BJ (cell line): ENCODE measurements at places on chromosomes 1 and 21. TPM values are rescaled to one million over a fixed set of nuclear protein-coding genes. Genes with fewer than 3 reads are reported as not detected.

DNA sequence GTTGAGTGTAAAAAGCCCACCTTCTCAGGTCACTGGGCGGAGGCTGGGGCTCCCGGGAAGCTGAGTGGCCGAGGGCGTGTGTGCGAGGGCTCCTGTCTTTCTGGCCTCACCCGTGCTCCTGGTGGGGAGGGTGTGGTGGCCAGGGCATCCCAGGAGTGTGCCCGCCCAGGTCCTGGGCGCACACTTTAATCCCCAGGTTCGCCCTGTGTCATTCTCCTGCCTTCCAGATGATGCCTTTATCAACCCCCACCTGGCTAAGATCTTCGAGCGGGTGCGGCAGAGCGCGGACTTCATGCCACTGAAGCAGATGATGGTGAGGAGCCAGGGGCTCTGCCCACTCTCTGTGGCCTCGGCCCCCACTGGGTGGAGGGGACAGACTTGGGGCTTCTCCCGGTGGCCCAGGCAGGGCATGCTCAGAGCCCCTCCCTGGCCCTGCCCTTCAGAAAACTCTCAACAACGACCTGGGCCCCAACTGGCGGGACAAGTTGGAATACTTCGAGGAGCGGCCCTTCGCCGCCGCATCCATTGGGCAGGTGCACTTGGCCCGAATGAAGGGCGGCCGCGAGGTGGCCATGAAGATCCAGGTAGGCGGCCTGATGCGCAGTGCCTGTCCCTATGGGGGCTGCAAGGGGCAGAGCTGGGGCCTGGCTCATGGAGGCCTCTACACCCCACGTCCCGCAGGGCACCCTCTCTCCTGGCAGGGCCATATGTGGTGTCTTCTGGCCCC, 42.5 kb downstream of the COQ8A start:
- DNase-seq = no peak

Gene SPEN
- polyA plus RNA-seq = 3.1 and 4.6 TPM in 2 replicates

- DNase-seq = no peak
Observed at GRCh38 chr1:235865565-235866204, 1.0 kb downstream of the LYST start.

- no peak for DNase-seq
Observed at GRCh38 chr1:167168424-167168823, 52.3 kb upstream of the POU2F1 start.

Gene CHODL
- polyA plus RNA-seq = not detected in 2 replicates

DNA sequence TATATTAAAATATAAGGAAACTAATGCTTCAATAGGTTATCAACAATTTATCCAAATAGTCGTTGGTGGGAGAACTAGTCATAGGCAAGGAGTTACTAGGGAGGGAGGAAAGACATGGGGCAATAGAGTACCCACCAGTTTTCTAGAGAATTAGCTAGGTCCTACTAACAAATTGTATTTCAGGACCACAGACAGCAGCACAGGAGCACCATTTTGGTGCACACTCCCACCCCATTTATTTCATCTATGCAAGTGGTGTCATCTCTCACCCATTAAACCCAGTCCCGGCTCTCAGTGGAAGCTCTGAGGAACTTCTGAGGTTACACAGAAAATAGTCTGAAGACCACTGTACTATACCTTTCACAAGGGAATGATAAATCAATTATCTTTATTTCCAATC, 89.0 kb upstream of the BCAR3 start:
- no peak for DNase-seq

Gene BNIPL
- 0.18 and 0.31 TPM in 2 replicates for polyA plus RNA-seq

- no peak for DNase-seq
Observed at GRCh38 chr1:241736387-241736786, 84.3 kb downstream of the WDR64 start.

GRCh38 chr21:20377250-20377649, 621.0 kb upstream of the NCAM2 start:
- no peak for DNase-seq

Gene SPRR2G
- polyA plus RNA-seq = not detected in 2 replicates

- DNase-seq = peak; percentile 89
Observed at GRCh38 chr1:245091818-245092637, 62.8 kb upstream of the KIF26B start.

DNA sequence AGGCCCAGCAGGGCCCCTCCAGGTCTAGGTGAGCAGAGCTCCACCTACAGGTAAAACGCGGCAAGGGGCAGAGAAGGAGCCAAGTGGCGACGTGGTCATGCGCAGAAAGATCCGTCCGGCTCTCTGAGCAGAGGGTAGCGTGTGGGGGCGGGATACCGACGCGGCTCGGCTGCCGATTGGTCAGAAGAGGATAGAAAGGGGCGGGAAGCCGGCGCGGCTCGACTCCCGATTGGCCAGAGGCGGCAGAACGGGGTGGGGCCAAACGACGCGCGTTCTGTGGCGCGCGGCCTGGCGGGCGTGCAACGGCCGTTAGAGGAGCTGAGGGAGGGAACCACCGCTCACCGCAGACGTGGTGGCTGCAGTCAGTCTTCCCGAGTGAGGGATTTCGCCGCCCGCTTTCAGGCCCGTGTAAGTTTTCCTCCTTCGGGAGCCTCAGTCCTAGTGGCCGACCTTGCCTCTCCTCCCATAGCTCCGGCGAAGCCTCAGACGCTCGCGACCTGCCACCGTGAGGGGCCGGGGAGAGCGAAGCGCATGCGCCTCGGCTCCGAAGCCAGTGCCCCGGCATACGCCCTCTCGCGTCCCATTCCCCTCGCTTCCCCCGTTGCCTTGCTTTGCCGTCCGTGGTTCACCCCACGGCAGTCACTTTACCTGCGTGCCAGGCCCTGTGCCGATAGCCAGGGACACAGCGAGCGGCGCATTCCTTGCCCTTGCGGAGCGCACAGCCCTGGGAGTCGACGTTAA, at the start of gene CEP85:
Gene CEP85, plus strand, starts transcription at position 298 of the 741 bp plus-strand sequence. CDS start 5,584 bp downstream, outside the sequence.
- peak; percentile 70 for DNase-seq

Gene IQCC
- polyA plus RNA-seq = 1.4 and 2.1 TPM in 2 replicates

Gene SMG7
- polyA plus RNA-seq = 26.1 and 30.7 TPM in 2 replicates

Gene FCRL6
- not detected in 2 replicates for polyA plus RNA-seq

- no peak for DNase-seq
Observed at GRCh38 chr1:36540056-36540455, 57.3 kb upstream of the CSF3R start.
